ENCODE measurements at places on chromosomes 3 and 15.

- no peak for DNase-seq
Measured at GRCh38 chr3:20657560-20657959, 471.6 kb upstream of the SGO1 start.

GRCh38 chr3:1394188-1394587, 301.4 kb downstream of the CNTN6 start:
- DNase-seq: no peak

DNA sequence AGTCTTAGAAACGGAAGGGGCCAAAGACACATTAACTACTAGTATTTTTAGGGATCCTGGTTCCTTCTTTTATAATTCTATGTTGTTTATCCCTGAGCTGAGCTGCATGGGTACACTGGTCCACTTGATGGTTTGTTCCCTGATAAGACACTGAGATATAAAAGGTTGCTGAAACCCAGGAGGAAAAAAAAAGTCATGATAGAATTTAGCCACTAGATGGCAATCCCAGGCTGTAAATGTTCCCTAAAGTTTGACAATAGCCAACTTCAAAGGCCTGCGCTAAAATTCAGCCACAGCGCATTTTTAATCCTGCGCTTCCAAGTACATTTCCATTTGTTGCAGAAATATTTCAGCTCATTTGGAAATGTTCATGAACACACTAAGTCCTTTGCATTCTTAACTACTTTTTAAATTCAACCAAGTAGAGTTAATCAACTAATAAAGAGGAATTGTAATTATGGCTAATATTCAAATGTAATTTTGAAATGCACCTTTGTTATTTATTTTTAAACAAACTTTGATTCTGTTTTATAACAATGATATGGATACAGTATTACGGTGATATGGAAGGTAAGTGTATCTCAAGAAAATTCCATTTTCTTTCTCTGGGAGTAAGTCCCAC, 249.3 kb upstream of the FEZF2 start:
- no peak for DNase-seq

- no peak for DNase-seq
Measured at GRCh38 chr3:54120657-54121413, 1.5 kb upstream of the CACNA2D3 start.

GRCh38 chr3:30607032-30607833, 832 bp downstream of the TGFBR2 start:
- DNase-seq: peak; percentile 48

GRCh38 chr3:175383813-175384212, 524.7 kb downstream of the NAALADL2 start:
- DNase-seq: no peak

DNA sequence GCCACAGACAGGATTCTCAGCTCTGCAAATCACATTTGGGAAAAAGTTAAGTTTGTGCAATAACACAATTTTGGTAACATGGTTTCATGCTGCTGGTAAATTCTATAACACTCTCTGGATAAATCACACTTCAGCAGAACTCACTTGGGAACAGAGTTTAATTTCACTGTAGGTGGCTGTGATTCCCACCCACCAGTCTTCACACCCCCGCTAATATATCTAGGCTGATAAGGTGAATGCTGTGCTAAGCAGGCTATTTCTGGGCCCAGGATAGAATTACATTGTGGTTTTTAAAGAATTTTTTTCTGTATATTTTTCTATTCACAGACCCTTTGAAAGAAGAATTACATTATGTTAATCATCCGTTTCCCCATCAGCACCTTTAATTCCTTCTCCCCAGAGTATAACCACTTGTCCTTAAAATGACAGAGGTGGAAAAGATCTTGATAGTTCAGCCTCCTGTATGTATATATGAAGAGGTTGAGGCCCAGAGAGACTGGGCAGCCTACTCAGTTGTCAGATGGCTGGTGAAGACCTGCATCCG, 22.9 kb downstream of the MAP2K1 start:
- no peak for DNase-seq

- DNase-seq: no peak
Measured at GRCh38 chr3:34419801-34420200, 621.4 kb downstream of the PDCD6IP start.

GRCh38 chr15:66505430-66505811, 295 bp downstream of the ZWILCH start:
- DNase-seq: no peak

- DNase-seq: no peak
Measured at GRCh38 chr15:73601451-73602445, 31.4 kb downstream of the NPTN start.

GRCh38 chr15:28885630-28886430, at the start of gene APBA2:
APBA2 (plus strand) TSS chr15:28885974; CDS start chr15:29053885, 167,911 bp downstream.
- DNase-seq: no peak

GRCh38 chr3:13086531-13086981, 13.3 kb upstream of the IQSEC1 start:
- DNase-seq: no peak

GRCh38 chr3:134446800-134447199, 39.0 kb downstream of the ANAPC13 start:
- no peak for DNase-seq

GRCh38 chr15:43274136-43274535, 7.4 kb upstream of the TGM5 start:
- DNase-seq: no peak

- no peak for DNase-seq
Measured at GRCh38 chr15:55827204-55827603, 84.3 kb upstream of the PRTG start.

GRCh38 chr15:40770147-40770721, 454 bp downstream of the C15orf62 start:
- DNase-seq: no peak

GRCh38 chr3:123872621-123873020, 11.5 kb downstream of the MYLK start:
- DNase-seq: no peak

DNA sequence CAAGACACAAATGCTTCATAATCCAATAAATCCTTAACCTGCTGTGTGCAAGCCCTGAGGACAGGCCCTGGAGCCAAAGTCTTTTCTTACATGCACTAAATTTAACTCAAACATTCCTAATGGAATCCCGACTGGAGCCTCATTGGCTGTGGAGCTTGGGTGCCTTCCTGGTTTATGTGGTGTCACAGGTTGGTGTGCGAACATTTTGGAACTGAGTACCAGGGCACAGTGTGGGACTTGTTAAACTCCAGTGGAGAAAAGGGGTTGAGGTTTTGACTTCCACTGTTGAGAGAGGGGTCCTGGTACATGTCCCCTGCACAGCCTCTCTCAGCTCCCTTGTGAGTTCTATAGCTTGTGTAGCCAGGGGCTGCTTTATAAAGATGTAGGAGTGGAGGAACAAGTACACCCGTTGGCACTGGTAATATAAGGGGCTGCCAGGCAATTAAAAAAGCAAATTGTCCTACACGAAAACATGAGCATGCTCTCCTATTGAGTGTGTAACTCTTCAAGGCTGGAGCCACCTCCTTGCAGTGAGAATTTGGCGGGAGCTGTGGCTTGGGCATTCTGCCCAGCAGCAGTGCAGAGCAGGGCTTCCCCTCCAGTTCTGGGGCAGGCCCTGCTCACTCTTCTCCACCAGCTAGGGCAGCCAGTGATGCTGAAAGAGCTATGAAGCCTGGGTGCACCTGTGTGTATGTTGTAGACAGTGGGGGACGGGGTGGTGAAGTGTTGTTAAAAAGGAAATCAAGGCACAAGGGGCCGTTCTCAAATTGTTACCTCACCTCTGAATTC, 218.1 kb downstream of the CLSTN2 start:
- DNase-seq: no peak

GRCh38 chr3:46987743-46988401, 8.4 kb downstream of the NBEAL2 start:
- peak; percentile 77 for DNase-seq

- DNase-seq: no peak
Measured at GRCh38 chr3:13509059-13509815, 29.1 kb downstream of the HDAC11 start.

GRCh38 chr15:89178307-89178977, 42.9 kb downstream of the RLBP1 start:
- no peak for DNase-seq

- DNase-seq: no peak
Measured at GRCh38 chr3:127123533-127123932, 69.4 kb upstream of the PRR23E start.

DNA sequence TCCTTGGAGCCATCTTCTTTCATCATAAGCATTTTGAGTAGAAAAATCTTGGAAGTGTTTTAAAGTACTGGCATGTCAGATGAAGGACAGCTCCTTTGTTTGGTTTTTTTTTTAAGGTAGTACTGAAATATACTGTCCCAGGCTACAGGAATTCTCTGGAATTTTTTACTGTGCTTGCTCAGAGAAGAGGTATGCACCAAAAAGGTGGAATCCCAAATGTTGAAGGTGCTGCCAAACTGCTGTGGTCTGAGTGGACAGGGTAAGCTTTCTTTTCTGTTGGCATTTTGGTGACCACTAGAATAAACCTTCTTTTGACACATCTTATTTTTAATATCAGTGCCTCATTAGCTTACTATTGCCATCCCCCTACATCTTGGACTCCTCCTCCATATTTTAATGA, 7.2 kb downstream of the GNL3 start:
- DNase-seq: no peak

DNA sequence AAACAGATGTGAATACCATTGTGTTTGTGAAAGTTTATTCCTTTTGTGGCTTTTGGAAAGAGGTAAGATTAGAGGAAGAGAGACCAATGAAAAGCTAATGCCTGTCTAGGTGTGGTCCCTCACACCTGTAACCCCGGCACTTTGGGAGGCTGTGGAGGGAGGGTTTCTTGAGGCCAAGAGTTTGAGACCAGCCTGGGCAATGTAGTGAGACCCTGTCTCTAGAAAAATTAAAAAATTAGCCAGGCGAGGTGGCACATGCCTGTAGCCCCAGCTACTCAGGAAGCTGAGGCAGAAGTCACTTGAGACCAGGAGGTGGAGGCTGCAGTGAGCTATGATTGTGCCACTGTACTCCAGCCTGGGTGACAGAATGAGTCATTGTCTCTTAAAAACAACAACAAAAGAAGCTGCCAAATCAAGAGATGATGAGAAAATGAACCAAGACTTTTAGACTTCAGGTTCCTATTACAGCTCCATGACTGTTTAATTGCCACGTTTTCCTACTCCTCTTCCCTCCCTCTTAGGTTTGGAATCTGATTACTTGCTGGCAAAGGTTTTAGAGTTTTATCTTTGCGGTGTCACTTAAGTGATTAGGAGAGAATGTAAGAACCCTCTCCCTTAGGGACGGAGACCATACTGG, 68.7 kb downstream of the CGNL1 start:
- no peak for DNase-seq
